ENCODE measurements at places on chromosomes 1 and 21.
A peak's percentile ranks its signal among the peaks of the same experiment; 100 is the strongest.

DNA sequence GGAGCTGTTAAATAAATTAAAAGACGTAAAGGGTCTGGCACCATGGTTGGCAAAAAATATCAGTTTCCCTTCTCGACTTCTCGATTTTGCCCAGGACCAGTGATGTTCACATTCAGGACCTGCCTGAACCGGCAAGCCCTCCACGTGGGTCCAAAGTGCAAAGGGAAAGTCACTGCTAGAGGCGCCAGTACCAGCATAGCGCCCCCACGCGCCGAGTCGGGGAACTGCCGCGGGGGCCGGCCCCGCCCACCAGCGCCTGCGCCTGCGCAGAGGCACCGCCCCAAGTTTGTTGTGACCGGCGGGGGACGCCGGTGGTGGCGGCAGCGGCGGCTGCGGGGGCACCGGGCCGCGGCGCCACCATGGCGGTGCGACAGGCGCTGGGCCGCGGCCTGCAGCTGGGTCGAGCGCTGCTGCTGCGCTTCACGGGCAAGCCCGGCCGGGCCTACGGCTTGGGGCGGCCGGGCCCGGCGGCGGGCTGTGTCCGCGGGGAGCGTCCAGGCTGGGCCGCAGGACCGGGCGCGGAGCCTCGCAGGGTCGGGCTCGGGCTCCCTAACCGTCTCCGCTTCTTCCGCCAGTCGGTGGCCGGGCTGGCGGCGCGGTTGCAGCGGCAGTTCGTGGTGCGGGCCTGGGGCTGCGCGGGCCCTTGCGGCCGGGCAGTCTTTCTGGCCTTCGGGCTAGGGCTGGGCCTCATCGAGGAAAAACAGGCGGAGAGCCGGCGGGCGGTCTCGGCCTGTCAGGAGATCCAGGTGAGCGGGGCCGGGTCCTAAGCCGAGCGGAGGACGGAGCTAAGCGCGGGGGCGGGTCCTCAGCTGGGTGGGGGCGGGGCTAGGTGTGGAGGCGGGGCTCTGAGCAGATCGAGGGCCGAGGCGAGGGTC is at the start of gene PINK1:
PINK1 (plus strand) TSS at position 269 of the 875 bp plus-strand sequence; CDS start at position 360, 91 bp downstream.
- DNase-seq, result peak; percentile 85

DNA sequence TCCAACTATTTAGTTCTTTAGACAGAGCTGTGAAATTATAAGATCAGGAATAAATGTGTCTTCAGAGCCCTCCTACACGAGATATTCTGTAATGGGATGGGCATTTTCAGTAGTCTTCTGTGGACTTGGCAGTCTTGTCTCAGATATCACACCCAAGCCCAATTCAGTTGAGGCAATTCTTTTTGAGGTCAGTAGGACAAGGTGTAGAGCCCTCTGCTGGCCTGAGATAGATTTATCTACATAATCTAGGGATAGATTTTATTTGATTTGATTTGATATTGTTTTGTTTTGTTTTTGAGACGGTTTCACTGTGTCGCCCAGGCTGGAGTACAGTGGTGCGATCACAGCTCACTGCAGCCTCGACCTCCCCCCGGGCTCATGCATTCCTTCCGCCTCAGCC is 77.5 kb downstream of the FMN2 start:
- no peak for DNase-seq

- DNase-seq, result no peak
Observed at GRCh38 chr1:100360790-100361510, 8.6 kb downstream of the CDC14A start.

- DNase-seq, result peak; percentile 61
Observed at GRCh38 chr1:18090636-18091035, 17.0 kb upstream of the IGSF21 start.

- no peak for DNase-seq
Observed at GRCh38 chr1:14371771-14372497, 226.6 kb upstream of the KAZN start.

DNA sequence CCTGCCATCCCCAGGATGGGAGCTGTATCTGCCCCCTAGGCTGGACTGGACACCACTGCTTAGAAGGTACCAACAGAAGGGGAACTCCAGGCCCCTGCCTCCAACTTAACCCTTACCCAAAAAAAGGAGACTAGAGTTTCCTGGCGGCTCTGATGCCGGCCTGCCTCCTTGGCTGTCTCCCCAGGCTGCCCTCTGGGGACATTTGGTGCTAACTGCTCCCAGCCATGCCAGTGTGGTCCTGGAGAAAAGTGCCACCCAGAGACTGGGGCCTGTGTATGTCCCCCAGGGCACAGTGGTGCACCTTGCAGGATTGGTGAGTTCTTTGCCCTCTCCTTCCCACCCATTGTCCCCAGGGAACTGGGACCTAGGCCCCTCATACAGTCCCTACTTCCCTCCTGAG is 8.1 kb upstream of the LRRC71 start:
- no peak for DNase-seq

DNA sequence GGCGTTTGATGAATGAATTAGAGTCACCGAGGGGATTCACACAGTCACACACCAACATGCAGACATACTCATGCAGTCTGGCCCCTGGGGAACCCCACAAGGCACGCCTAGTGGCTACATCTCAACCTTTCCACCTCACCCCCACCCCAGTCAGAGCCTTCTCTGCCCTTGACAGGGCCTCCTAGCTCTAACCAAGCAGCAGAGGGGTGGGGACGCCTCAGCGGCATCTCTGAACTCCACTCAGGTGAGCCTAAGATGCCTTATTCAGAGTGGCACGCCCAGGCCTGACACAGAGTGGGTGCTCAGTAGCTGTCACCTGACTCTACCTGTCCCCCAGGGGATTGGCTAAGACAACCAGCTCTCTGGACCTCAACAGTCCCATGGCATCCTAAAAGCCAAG is 3.7 kb upstream of the SDC3 start:
- no peak for DNase-seq

- DNase-seq, result no peak
Observed at GRCh38 chr1:220768126-220768601, 18.5 kb upstream of the MTARC1 start.

DNA sequence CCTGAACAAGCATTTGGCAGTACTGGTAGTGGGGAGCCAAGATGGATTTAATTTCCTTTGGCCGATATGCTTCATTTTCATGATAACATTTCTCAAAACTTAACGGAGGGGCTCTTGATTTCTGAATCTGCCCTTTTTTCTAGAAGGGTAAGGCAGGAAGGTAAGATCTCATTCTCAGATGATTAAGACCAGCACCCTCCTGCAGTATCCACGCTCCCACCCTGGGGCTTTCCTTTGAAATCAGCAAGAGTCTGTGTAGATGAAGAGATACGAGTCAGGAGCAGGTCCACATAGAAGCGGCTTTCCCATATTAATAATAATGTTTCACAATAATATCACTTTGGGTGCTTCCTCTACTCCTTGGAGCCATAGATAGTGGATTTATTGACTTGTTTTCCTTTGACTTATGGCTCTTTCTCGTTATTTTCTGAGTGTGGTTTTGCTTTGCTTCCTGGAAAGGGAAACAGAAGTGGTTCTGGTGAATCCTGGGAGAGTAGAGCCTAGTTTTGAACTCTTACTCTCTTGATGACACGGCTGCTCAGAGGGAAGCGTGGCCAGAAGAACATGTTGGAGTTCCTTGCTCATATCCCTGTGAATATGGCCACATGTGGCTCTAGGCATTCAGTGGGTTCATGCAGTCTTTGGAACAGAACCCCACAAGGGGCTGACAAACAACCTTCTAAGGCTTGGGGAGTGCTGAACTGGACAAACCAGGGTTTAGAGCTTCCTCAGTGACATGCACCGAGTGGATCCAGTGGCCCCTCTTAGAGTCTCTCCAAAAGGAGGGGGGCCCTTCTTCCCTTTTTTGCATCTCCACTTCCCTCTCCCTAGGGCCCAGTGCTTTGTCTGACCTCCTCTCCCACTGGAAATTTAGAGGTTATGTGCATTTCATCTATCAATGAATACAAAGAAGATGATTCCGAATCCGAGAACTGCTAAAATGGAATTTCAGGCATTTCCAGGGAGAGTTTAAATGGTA is 195.7 kb downstream of the DYRK1A start:
- DNase-seq, result no peak

DNA sequence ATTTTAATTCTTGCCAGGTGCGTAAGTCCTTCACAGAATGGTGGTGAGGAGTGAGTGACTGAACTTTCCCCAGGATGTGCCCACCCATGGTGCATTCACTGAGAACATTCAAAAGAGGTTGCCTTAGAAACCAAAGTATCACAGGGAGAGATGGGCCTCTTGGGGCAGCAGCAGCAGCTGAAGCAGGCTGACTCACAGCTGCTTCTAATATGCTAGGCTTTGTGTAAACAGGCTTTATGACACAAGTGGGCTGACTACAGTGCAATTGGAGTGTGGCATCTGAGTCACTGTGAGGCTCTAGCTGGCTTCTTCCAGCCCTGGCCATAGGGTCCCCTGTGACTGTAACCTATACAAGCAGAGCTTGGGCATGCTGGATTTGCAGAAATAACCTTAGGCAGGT is 12.6 kb downstream of the PIGP start:
- DNase-seq, result no peak

DNA sequence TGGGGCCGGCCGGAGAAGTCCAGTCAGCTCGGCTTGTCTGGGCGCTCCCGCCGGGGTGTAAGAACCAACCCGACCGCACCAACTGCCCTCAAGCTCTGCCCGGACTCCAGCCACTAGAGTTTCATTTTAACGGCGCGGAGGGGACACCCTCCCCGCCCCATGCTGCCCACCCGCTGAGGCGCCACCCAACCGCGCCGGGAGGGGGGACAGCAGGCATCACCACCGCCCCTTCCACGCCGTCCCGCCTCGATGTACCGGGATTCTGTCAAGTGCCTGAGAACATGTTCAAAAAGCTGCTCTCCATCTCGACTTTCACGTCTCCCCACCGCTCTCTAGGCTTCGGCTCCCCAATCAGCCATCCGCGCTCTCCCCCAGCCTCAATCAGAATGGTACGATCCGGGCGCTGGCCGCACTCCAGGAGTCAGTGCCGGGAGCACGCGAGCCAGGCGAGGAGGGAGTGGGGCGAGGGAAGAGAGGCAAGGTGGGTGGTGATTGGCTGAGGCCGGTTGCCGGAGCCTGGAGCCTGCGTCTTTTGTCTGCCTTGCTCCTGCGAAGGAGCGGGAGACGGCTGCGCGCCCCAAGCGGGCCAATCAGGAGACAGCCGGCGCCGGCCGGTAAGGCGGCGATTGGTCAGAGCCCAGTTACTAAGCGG is at the start of gene PIK3R3:
PIK3R3 (minus strand) TSS at position 101 of the 652 bp plus-strand sequence. CDS start 677 bp downstream, outside the sequence.
- DNase-seq, result peak; percentile 100

GRCh38 chr1:29853716-29854330 is 617.5 kb downstream of the PTPRU start:
- DNase-seq, result no peak

GRCh38 chr1:53604291-53604919 is 134.6 kb downstream of the GLIS1 start:
- no peak for DNase-seq

- no peak for DNase-seq
Observed at GRCh38 chr1:47598357-47598756, 160.5 kb downstream of the FOXD2 start.

DNA sequence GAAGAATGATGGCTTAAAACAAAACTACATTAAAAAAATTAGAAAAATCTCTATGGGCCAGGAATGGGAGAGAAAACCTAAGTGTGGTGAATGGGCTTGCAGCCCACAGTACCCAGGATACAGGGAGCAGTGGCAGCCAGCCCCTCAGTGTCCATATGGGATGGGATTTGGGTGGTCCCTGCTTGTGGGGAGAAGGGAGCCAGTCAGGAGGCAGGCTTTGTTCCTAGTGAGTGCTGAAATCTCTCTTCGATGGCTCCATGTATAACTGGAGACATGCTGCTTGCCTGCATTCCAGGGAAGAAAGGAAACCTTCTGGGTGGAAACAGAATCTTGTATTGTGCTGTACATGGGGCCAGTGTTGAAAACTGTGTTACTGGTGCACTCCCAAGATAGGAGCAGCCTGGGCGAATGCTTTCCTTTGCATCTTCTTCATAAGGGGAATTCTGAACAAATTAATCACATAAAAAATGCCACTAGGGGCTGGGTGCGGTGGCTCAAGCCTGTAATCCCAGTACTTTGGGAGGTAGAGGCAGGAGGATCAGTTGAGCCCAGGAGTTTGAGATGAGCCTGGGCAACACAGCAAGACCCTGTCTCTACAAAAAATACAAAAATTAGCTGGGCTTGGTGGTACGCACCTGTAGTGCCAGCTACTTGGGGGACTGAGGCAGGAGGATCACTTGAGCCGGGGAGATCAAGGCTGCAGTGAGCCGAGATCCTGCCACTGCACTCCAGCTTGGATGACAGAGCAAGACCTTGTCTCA is 36.0 kb downstream of the PTPRU start:
- DNase-seq, result no peak

- peak; percentile 18 for DNase-seq
Observed at GRCh38 chr1:165717918-165718515, 19.7 kb upstream of the ALDH9A1 start.

- DNase-seq, result peak; percentile 77
Observed at GRCh38 chr21:37916310-37917051, at the start of gene KCNJ6. Gene KCNJ6, minus strand, starts transcription at chr21:37916457. Its CDS starts 75,775 bp downstream, at chr21:37840682.

DNA sequence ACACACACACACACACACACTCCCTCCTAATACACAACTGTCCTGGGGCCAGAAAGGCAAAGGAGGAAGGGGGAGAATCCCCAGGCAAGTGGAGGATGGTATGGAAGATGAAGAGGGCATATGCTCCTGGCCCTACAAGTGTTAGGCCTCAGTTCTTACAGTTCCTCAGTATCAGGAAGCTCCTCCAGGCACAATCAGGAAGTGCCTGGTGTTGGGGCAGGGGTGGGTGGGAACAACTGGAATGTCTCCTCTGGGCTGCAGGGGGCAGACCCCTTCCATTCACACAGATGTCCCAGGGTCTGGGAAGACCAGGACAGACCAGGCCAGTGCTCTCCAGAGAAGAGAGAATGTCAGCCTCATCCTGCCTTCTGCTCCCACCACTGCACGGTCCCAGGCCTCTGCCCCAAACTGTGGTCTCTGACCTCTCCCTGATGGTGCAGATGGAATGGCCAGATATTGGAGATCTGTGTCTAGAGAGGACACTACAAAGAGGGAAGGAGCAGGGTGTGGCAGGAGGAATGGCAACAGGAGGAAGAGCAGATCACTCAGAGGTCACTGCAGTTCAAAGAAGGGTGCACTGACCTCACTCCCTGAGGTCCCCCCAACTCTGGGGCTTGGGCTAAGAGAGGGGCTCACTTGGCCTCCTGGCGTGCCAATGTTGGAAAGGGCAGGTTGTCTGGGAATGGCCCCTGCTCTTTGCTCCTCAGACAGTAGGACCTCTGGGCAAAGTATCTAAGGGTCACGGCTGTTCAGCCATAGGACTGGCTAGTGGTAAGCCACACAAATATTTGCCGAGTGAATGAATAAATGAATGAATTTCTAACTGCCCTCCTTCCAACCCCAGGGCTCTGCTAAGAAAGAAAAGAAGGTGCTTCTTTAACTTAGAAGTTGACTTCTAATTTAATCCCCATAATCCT is 2.5 kb upstream of the DENND2D start:
- DNase-seq, result no peak

GRCh38 chr1:149936992-149937705 is 470 bp upstream of the MTMR11 start:
- no peak for DNase-seq

GRCh38 chr1:236747311-236747985 is 47.6 kb upstream of the MTR start:
- DNase-seq, result no peak

- no peak for DNase-seq
Observed at GRCh38 chr1:205351984-205352713, 4.6 kb downstream of the KLHDC8A start.

- no peak for DNase-seq
Observed at GRCh38 chr1:207230441-207230840, 91.0 kb upstream of the CD55 start.
